Panc1 (cell line): ENCODE measurements at places on chromosomes 12 and 14. TPM values are rescaled to one million over a fixed set of nuclear protein-coding genes. Genes with fewer than 3 reads are reported as not detected.

DNA sequence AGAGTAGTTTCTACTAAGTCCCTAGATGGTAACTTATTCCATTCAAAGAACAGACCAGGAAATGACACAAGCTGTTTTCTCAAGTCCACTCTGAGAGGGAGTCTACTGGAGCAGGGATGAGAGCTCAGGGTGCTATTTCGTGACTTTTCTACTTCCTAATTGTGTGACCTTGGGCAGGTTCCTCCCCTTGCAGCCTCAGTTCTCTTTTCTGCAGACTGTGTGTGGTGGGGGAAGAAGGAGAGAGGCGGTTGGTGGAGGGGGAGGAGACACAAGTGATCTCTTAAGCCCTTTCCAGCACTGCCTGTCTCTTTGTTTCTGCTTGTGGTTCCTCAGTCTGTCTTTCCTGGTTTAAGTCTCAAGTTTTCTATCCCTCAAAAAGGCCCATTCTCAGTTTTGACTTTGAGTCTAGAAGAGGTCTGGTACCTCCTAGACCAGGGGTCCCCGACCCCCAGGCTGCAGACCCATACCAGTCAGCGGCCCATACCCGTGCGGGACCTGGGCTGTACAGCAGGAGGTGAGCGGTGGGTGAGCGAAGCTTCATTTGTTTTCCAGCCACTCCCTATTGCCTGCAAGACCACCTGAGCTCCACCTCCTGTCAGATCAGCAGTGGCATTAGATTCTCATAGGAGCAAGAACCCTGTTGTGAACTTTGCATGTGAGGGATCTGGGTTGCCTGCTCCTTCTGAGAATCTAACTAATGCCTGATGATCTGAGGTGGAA is 10.7 kb downstream of the FGF6 start:
- DNase-seq, result no peak
- no peaks in the 10 kb centered on the region for H3K4me1 ChIP-seq
- no peaks in the 10 kb centered on the region for H3K27me3 ChIP-seq
- H3K4me3 ChIP-seq, result no peak overlapping the region
- H3K27ac ChIP-seq, result no peak overlapping the region

Gene TESPA1
- total RNA-seq, result 0.51 TPM

Gene SPIC
- not detected for total RNA-seq

Gene KRT79
- total RNA-seq, result not detected
